Activated CD4-positive, alpha-beta T cell treated with anti-CD3 and anti-CD28 coated beads for 1 hour (primary cell): ENCODE measurements at places on chromosomes 12 and 14.

DNA sequence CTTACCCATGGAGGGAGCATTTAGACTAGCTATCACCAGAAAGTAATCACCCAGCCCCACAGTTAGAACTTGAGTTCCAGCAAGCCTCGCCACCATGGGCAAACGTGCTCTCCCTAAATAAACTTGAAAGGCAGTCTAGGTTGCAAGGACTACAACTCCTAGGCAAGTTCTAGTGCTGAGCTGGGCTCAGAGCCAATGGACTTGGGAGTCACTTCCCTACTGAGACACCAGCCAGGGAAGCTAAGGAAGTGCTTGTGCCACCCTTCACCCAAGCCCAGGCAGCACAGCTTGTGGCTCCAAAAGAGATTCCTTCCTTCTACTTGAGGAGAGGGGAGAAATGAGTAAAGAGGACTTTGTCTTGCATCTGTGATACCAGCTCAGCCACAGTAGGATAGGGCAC lies 57.9 kb downstream of the SLCO1A2 start:
- DNase-seq, result no peak

- DNase-seq, result no peak
Measured at GRCh38 chr14:58607952-58608317, 29.8 kb upstream of the DACT1 start.

- DNase-seq, result no peak
Measured at GRCh38 chr14:90979515-90979914, 80.9 kb downstream of the RPS6KA5 start.

DNA sequence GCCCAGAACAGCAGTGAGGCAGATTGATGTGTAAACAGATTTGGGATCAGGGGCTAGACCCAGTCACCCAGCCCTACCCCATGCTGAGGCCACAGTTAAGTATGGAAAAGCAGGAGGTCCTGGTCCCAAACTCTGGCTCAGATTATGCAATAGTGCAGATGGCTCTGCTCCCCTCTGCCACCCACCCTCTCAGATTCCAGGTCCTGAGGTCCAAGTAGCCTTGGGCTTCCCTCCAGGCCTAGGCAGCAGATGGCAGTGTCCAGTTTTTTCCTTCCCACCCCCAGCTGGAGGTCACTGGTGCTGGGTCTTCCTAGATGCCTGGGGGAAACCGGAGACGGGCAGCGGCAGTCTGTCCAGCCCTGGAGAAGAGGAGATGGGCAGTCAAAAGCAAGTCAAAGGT lies 2.8 kb upstream of the DHH start:
- no peak for DNase-seq

DNA sequence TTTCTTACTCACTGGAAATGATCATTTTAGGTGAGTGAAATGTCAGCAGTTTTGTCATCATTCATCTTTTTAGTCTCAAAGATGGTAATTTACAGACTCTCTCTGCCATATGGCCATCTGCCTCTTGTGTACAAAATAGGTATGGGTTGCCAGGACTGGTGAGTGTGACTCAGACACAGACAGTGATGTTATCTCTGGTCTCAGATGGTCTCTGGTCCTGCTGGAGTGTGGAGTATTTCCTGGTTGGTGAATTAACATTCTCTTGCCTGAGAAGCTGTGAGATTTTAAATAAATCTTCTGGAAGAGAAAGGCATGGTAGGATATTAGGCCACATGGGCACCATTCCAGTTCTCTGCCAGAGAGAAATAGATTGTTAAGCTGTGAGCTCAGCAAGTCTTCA lies 207.0 kb downstream of the ATP23 start:
- no peak for DNase-seq

GRCh38 chr12:120725151-120725658 lies 421 bp upstream of the ACADS start:
- DNase-seq, result no peak

GRCh38 chr14:99745307-99745951 lies 47.8 kb upstream of the EML1 start:
- no peak for DNase-seq

- DNase-seq, result no peak
Measured at GRCh38 chr12:90745211-90745610, 209.8 kb downstream of the CCER1 start.

GRCh38 chr12:3832738-3833137 lies 40.5 kb downstream of the PARP11 start:
- DNase-seq, result no peak

DNA sequence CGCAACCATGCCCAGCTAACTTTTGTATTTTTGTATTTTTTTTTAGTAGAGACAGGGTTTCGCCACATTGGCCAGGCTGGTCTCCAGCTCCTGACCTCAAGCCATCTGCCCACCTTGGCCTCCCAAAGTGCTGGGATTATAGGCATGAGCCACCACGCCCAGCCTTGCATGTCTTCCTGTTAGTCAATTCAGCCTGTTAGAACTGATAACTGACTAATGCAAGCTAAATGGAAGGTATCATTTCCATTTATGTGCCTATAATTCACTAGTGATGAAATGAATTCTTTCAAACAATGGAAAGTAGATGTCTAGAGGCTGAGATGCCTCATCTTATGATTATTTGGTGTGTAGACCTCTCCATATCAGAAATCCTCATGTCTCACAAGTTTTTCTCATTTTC lies 37.3 kb upstream of the DIP2B start:
- no peak for DNase-seq

GRCh38 chr12:110578694-110579534 lies 4.2 kb downstream of the PPTC7 start:
- DNase-seq, result no peak

GRCh38 chr14:68519671-68520187 lies 273.1 kb downstream of the ZFP36L1 start:
- no peak for DNase-seq

DNA sequence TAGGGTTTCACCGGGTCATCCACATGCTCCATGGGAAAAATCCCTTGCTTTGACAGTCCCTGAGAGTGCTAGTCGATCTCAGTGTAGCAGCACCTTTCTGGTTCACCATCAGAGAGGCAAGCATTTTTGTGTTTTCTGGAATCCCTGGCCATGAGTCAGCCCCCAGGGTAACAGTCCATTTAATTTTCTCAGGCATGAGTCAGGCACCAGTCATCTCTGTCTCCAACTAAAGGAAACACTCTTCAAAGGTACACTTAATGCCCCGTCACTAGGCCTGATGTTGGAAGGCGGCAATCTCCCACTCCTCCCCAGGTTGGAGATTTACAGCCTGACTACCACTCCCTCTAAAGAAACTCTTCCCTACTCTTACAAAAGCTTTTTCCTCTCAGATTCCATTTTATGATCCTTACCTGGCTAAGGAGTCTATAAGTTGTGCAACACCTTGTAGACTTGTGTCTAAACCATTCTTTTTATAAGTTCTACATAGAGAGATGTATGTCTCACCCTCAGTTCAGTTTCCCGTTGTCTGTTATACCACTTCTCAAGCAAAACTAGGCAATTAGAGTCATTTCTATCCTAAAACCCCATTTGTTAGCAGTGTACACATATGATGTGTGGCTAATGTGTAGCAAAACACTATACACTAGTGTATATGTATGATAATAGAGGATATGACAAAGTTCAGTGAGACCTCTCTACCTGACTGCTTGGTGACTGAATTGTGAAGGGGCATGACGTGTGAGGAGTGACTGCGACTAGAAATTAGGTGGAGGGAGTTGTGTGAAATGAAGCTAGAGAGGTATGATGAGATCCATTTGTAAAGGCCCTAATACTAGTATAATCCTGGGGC lies 24.6 kb downstream of the TMEM19 start:
- DNase-seq, result no peak

DNA sequence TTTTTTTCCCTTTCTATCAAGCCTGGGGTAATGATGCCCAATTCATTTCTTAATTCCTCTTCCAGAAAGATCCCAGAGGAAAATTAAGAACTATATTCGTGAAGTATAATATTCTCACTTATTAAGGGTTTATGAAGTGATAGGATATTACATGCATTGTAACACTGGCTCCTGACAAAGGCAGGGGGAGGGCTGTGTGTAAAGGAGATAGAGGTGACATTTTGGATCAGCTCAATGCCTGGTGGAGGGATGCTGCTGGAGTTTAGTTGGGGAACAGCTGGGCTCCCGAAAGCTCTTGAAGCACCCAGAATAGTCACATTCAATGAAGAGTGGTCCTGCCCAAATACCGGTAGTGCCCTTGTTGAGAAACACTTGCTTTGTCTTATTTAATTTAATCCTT lies 774 bp downstream of the SERPINA11 start:
- no peak for DNase-seq

DNA sequence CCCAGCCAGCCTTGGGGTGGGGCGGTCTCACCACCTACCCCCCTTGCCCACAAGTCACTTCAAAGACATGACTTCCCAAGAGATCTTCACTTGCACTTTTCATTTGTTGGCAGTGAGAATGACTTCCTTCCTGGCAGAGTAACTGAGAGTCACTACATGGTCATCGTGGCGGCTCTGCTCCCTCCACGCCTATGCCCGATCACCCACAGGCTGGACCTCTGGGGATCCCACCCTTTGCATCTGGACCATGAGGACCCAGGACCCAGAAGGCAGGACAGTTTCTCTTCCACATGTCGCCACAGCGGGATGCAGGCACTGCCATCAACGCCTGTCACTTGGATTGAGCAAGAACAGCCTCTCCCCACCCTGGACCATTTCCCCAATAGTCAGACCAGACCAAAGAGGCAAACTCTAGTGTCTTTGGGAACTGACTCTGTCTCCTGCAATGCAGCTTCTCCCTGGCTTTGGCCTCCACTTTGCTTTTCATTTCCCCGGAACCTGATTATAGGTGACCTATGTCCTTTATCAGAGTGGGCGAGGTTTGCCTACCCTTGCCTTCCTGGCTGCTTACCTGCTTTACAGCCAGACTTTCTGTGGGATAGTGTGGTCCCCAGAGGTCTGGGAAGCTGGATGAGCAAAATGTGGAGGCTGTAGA lies 3.6 kb downstream of the VDR start:
- no peak for DNase-seq

DNA sequence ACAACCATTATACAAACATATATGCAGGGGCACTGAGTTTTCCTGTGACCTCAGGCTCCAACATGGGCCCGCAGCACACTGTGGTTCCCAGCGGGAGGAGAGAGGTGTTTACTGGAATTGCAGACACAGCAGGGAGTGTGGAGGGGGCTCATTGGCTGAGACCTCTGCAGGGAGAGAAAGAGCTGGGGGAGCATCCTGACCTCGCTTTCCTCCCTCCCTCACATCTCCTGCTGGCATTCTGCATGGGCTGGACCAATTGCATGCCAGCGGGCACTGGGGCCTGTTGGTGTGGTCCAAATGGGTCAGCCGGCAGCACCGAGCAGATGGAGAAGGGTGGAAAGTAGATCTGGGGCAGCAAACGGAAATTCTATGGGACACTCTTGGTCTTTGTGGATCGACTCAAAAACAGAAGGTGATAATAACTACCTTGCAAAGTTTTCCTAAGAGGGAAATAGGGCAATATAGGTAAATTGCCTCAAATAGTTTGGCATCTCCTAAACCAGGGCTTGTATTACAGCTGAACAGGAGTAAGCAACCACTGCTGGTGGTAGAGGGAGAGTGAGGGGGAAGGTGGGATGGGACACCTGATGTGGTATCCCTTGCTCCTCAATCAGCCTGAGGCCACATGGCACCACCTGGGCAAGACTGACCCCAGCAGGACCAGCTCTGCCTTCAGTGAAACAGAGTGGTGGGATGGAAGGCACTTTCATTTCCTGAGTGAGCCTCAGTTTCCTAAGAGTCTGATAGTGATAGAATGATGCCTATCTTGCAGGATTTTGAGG lies 86.9 kb downstream of the NTF3 start:
- no peak for DNase-seq

DNA sequence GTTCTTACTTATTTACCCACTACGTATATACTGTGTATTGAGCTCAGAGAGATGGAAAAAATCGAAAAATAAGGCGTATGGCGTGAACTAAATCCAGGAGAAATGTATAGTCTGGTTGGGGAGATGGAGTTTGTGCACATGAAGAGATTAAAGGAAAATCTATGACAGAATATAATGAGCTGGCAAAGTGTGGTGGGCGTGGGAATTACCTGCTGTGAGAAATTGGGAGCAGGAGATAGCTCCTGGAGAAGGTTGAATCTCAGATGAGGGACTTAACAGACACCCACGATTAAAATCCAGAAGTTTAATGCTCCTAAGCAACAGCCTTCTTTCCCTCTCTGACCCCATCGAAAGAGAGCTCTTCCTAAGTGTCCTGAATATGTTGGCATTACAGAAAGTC lies 224.2 kb upstream of the FKBP4 start:
- DNase-seq, result no peak

DNA sequence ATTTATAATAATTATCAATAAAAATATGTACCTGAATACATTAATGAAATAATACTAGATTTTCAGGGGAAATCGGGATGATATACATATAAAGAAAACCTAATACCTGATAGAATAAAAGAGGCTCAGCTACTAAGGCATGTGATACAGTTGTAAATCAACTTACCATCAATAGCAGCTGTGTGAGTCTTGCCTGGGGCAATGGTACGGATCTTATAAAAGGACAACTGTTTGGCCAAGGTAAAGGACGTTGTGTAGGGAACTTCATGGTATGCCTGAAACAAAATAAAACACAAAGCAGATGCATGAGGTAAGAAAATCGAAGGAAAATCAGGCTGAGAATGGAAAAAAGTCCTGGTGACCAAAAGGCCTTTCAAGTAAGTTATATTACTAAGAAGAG lies 25.4 kb downstream of the NEK9 start:
- DNase-seq, result no peak

DNA sequence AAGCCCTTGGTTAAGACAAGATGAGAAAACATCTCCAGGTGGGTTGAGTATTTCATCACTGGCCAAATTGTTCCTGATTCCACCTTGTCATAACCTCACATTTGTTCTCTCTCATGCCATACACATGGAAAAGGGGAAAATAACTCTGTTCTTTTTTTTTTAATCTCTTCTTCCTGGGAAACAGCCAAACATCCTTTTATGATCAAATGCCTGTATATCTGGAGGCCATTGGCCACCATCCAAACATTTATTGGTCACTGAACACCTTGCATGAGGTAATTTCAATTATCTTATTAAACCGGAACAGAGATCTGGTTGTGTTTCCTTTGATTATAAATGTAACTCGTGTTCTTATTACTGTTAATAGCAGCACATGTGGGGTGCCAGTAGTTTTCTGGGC lies 469.6 kb downstream of the NPAS3 start:
- no peak for DNase-seq

DNA sequence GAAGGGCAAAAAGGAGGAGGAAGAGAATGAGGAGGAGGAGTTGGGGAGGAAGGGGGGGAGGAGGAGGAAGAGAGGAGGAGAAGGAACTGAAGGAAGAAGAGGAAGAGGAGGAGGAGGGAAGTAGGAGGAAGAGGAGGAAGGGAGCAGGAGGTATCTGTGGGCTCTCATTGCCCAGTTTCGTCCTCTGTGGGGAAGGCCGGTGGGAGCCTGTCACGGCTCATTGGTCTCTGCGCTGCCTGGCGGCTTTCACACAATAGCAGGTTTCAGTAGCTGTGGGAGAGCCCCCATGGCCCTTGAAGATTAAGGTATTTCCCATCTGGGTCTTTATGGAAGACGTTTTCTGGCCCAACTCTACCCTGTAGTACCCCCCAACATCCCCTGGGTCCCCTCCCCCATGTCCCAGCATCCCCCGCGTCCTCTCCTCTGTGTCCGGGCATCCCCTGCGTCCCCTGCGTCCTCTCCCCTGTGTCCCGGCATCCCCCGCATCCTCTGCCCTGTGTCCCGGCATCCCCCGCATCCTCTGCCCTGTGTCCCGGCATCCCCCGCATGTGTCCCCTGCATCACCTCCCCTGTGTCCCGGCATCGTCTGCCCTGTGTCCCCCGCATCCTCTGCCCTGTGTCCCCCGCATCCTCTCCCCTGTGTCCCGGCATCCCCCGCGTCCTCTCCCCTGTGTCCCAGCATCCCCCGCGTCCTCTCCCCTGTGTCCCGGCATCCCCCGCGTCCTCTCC lies 278.2 kb upstream of the SFSWAP start:
- DNase-seq, result no peak
